Fibroblast of lung (primary cell): ENCODE measurements at places on chromosomes 7 and 10. TPM values are rescaled to one million over a fixed set of nuclear protein-coding genes. Genes with fewer than 3 reads are reported as not detected.
A peak's percentile ranks its signal among the peaks of the same experiment; 100 is the strongest.

- peak; percentile 94 for DNase-seq
Measured at GRCh38 chr10:103145860-103146466, 47.1 kb downstream of the NT5C2 start.

- DNase-seq, result no peak
Measured at GRCh38 chr10:77631241-77631640, 6.4 kb downstream of the KCNMA1 start.

GRCh38 chr10:126227762-126228134, 160.5 kb downstream of the ADAM12 start:
- peak; percentile 51 for DNase-seq

The CTTNBP2 gene
- total RNA-seq, result 4.4 and 8.3 TPM in 2 replicates

DNA sequence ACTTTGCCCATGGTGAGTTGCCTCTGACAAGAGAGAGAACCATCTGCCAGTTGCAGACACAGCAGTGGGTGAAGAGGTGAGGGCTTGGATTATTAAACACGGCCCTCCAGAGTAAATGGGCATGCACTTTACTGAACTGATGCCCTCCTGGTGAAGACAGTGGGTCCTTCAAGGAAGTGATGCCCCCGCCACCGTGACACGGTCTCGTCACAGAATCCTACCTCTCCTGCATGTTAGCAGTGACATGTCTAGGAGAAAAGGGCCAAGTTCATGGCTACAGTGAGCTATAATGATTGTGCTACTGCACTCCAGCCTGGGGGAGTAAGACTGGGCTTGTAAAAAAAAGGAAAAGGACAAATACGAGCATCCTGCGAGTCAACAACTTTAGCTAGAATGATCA, 2.4 kb downstream of the BNIP3 start:
- no peak for DNase-seq

GRCh38 chr7:156903232-156903909, 10.4 kb upstream of the LMBR1 start:
- peak; percentile 75 for DNase-seq

- peak; percentile 47 for DNase-seq
Measured at GRCh38 chr7:29044554-29044953, 86.4 kb upstream of the TRIL start.

GRCh38 chr7:130593033-130593432, 75.5 kb downstream of the COPG2 start:
- peak; percentile 2 for DNase-seq

GRCh38 chr10:11073410-11073809, 55.7 kb downstream of the CELF2 start:
- DNase-seq, result no peak

The RBP3 gene
- total RNA-seq, result not detected in 2 replicates

DNA sequence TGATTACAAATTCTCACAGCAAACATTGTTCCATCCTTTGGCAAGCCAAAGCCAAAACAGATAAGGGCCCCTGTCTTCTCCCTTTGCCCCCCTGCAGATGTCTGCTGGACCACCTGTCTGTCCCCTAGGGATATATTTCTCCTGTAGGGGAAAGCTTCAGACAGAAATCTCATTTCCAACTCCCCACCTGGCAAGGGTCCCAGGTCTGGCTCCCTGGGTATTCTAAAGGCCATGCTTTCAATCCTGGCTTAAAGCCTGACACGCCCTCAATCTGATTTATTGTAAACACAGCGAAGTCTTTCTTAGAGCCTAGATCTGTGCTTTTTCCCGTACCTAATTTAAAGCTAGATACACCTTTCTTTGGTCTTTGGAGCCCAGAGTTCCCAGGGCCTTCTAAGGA, 66.1 kb downstream of the KCNMA1 start:
- no peak for DNase-seq

- DNase-seq, result peak; percentile 30
Measured at GRCh38 chr7:121006711-121007315, 18.3 kb downstream of the CPED1 start.
